Testis (tissue), 5 donors: ENCODE measurements at places on chromosomes 2 and 18. TPM values are rescaled to one million over a fixed set of nuclear protein-coding genes. Genes with fewer than 3 reads are reported as not detected.

The ANKRD23 gene
- 7.5 TPM for polyA plus RNA-seq

The TOGARAM2 gene
- polyA plus RNA-seq = 5.2 TPM

The RFX8 gene
- polyA plus RNA-seq = 4.0 TPM

The PMAIP1 gene
- polyA plus RNA-seq = 4.7 TPM

The GRHL1 gene
- polyA plus RNA-seq = 4.6 TPM

The ZNG1B gene
- polyA plus RNA-seq = 27.7 TPM

The AQP12A gene
- polyA plus RNA-seq = not detected

The ITGB6 gene
- 0.18 TPM for polyA plus RNA-seq

The COL4A4 gene
- 3.4 TPM for polyA plus RNA-seq

The MAP3K20 gene
- 25.3 TPM for polyA plus RNA-seq

The SEPTIN10 gene
- 130 TPM for polyA plus RNA-seq

The HOXD13 gene
- 0.36 TPM for polyA plus RNA-seq

The NXPH2 gene
- 0.63 TPM for polyA plus RNA-seq

The SCYGR6 gene
- not detected for polyA plus RNA-seq

The THSD7B gene
- 2.1 TPM for polyA plus RNA-seq

The DPP10 gene
- 1.7 TPM for polyA plus RNA-seq

The CDCA7 gene
- 10.8 TPM for polyA plus RNA-seq

The CENPA gene
- polyA plus RNA-seq = 5.8 TPM

The THAP4 gene
- polyA plus RNA-seq = 73.5 TPM

The GDF7 gene
- 0.69 TPM for polyA plus RNA-seq

The ABCB11 gene
- polyA plus RNA-seq = 16.1 TPM

The NT5DC4 gene
- 4.2 TPM for polyA plus RNA-seq

The IL18R1 gene
- polyA plus RNA-seq = 1.1 TPM

The KLHL14 gene
- 2.7 TPM for polyA plus RNA-seq

The SERPINB3 gene
- polyA plus RNA-seq = 2.4 TPM

The FOXI3 gene
- polyA plus RNA-seq = 0.84 TPM

The CTDSP1 gene
- polyA plus RNA-seq = 65.2 TPM

The TMEM247 gene
- 59.4 TPM for polyA plus RNA-seq

The SERTAD2 gene
- 24.8 TPM for polyA plus RNA-seq
